ENCODE measurements at places on chromosomes 7 and 10.

- no peak for DNase-seq
Measured at GRCh38 chr10:77159538-77160110, 478.0 kb downstream of the KCNMA1 start.

- DNase-seq: no peak
Measured at GRCh38 chr7:73433924-73434700, 534 bp downstream of the FZD9 start.

- DNase-seq: no peak
Measured at GRCh38 chr10:94214481-94214893, 148.3 kb downstream of the NOC3L start.

- DNase-seq: no peak
Measured at GRCh38 chr7:140225562-140226249, 48.9 kb upstream of the KDM7A start.

GRCh38 chr10:5679606-5680005 lies 5.0 kb upstream of the TASOR2 start:
- no peak for DNase-seq

- DNase-seq: no peak
Measured at GRCh38 chr10:132899054-132899750, 43.2 kb downstream of the CFAP46 start.

GRCh38 chr10:130485958-130486895 lies 350.0 kb downstream of the GLRX3 start:
- DNase-seq: no peak

- no peak for DNase-seq
Measured at GRCh38 chr7:193481-194251, 1.3 kb downstream of the FAM20C start.

DNA sequence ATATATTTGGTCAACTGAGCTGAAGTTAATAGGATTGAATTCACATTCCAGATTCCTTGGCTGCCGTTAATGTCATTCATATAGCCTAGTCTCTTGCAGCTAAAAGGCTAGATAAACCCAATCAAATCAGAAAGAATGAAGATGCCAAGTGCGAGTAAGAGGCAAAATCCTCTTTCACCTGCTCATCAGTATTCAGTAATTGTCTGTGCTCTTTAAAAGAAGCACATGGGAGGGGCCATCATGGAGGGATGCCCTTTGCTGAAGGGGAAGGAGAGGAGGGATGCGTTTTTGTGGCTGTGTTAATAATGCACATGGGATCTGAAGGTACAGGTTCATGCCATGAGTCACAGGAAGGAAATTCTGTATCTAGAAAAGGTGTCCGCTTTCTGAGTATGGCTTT lies 232.2 kb downstream of the TMEM178B start:
- no peak for DNase-seq

GRCh38 chr7:88191911-88192310 lies 27.9 kb downstream of the SRI start:
- no peak for DNase-seq

DNA sequence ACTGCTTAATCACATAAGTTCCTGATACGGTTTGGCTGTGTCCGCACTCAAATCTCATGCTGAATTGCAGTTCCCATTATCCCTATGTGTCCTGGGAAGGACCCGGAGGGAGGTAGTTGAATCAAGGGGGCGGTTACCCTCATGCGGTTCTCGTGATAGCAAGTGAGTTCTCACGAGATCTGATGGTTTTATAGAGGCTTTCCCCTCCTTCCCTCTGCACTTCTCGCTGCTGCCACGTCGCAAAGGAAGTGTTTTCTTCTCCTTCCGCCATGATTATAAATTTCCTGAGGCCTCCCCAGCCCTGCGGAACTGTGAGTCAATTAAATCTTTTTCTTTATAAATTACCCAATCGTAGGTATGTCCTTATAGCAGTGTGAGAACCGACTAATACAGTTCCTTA lies 226.2 kb downstream of the SKAP2 start:
- DNase-seq: no peak

DNA sequence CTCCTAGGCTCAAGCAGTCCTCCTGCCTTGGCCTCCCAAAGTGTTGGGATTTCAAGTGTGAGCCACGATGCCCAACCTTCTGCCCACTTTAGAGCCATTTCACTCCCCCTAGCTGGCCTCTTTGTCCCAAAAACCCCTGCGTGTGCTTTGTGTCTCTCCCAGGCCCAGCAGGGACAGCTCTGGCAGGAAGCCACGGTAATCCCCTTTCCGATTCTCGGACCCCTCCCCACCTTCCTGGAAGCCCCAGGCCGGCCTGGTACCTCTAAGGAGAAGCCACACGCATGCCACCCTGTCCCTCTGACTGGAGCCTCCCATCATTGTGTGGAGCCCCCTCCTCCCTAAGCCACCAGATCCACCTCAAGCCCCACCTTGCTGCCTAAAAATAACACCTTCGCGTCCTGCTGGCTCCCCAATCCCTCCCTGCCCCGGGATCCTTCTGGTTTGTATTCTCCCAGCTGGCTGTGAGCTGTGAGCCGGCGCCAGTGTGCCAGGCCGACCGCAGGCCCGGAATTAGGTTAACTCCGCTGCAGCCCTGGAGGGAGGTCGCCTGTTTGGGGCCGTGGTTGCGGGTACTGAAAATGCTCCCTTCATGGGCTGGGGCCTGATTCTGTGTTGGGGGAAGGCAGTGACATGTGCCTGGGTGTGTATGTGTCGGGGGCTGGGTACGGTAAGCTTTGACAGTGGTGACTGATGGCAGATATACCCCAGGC lies 16.4 kb upstream of the SRRM3 start:
- no peak for DNase-seq

GRCh38 chr7:140016540-140016939 lies 46.2 kb downstream of the PARP12 start:
- DNase-seq: no peak

DNA sequence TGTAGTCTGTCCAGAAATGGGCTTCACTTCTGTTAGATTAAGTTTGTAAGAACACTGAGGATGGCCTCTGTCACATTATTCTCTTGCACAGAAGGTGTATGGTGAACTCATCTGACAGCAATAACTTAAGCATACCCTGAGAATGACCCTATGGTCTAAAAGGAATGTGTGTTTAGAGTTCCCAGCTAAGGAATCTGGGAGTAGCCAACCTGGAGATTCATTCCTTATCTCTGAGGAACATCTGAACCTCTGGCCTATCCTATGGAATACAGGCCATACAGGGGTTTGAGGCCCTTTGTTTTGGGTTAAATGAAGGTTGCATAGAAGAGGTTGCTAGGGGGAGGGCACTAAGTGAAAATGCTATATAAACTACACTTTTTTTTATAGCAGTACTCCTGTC lies 41.4 kb downstream of the LAMB4 start:
- DNase-seq: no peak

DNA sequence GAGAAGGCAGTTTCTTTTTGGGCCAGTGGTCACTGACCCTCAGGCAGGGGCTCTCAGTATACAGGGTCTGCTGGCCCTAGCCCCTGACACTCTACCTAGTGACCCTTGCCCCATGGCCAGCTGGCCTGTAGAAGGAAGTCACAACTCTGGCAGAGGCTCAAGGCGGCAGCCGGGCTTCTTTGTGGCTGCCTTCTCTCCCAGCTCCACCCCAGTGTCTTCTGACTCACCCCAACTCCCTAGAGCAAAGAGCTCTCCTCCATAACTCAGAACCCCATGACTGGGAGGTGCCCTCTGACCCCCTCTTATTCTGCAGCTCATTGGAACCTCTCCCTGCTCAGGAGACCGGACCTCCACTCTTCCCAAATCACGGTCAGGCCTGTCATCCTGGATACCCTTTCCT lies 358.2 kb downstream of the FGFR2 start:
- no peak for DNase-seq

DNA sequence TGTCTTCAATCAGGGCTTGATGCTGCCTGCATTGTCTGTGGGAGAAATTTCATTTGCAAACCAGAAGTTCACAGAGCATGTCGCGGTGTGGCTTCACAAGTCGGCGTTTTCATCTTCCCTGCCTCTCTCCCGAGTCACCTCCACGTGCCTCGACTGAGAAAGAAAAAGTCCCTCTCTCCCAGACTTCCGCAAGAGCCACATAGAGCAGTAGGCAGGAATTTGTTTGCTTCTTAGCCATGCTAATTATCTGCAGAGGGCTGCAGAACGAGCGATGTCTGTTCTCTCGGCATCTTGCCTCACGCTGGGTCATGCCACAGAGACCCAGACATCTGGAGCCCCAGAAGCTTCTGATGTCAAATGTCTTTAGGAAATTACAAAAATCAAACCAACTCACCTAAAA lies 272.2 kb downstream of the TCF7L2 start:
- no peak for DNase-seq

GRCh38 chr10:119555178-119555784 lies 12.8 kb upstream of the RGS10 start:
- no peak for DNase-seq
